SK-MEL-5 (cell line): ENCODE measurements at places on chromosomes 5 and 9. TPM values are rescaled to one million over a fixed set of nuclear protein-coding genes. Genes with fewer than 3 reads are reported as not detected.

ZCCHC9 gene
- total RNA-seq, result 78.6 and 83.4 TPM in 2 replicates

DNA sequence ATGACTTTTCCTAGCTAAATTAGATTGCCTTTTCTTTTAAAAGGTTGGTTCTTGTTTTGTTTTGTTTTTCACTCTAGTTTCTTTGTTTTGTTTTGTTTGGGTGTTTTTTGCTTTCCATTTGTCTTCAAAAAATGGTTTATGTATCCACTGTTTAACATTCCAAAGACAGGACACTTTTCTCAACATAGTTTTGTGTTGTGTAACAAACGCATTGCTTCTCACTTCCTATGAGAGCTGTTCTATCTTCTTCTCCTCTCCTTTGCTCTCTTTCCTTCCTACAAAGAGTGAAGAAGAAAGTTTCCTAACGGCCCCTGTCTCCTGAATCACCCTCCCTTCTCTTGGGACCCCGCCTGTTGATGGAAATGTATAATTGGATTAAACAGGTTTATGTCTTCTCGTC is 539.7 kb downstream of the ACTL7B start:
- DNase-seq, result no peak

DNA sequence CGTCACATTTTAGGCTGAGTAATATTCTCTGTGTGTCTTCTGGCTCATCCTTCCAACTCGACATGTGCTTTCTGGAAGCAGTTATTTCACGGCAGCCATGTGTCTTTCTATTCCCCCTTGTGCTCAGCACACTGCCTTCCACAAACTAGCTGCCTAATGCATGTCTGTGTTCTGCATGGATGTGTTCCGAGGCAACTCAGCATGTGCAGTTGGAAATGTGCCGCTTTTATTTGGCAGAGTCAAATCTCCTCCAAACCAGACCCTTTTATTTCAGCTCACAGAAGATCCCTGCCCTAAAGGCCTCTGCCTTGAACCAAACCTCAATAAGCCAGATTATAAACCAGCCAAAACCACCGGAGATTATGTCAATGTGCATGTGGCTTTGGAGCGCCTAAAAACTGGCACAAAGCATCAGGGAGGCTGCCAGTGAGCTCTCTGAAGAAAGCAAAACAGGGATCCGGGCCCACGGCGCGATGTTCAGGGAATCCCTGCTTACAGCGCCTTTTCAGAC is 360.2 kb downstream of the DEPDC1B start:
- no peak for DNase-seq

CCNJL gene
- 3.2 and 3.9 TPM in 2 replicates for total RNA-seq

GOLM1 gene
- total RNA-seq, result 106 and 114 TPM in 2 replicates

SPINK7 gene
- not detected in 2 replicates for total RNA-seq

TCF7 gene
- 3.1 and 4.7 TPM in 2 replicates for total RNA-seq

RMRP gene
- 21,584 and 34,307 TPM in 2 replicates for total RNA-seq

DNA sequence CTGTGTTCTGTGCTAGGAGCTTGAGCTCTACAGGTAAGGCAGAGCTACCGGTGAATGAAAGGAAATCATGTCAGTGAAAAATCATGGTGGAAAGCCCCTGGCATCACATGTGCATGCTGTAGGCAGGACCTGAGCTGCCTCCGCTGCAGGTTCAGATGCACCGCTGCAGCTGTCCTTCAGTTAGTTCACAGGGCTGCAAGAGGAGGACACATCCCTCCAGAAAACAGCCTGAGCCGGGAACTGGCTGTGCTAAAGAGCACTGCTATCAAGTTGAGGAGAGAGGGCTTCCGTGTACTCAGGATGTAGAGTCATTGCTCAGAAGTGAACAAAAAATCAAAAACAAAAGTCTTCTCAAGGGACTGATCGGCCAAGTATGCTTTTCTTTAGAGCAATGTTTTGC is 138.6 kb downstream of the ERCC6L2 start:
- no peak for DNase-seq

DNA sequence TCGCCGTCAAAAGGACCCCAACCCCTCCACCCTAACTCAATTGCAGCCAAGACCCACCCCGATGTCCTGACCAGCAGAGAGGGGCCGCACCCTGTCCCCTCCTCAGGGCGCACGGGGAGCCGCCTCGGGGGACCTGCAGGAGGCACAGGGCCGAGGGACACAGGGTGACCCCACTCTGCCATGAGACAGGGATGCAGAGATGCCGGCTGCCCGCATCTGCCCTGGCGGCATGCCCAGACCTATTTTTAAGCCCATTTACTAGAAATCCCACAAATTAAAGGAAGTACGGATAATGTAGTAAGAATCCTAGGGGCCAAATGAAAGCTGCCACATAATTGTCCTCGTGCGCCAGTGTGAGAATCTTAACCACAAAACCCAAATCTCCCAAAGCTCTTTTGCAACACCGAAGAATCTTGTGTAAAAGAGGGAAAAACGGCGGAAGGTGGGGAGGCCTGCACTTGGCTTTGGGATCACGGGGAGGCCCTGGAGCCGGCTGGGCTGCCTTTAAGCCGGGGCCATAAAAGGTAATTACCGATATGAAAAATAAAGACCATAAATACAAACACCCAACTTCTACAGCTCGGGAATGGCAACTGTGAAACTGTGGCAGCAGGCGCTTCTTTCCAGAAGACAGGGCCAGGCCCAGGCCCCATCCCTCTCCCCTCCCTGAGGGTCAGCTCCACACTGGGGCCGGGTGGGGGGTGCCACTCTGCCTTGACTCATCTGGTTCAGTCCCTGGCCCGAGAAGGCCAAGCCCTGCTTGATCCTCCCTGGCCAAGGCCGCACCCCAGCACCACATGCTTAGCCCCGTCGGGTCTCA is 35.0 kb downstream of the NACC2 start:
- DNase-seq, result no peak

TBCA gene
- 275 and 301 TPM in 2 replicates for total RNA-seq

DNA sequence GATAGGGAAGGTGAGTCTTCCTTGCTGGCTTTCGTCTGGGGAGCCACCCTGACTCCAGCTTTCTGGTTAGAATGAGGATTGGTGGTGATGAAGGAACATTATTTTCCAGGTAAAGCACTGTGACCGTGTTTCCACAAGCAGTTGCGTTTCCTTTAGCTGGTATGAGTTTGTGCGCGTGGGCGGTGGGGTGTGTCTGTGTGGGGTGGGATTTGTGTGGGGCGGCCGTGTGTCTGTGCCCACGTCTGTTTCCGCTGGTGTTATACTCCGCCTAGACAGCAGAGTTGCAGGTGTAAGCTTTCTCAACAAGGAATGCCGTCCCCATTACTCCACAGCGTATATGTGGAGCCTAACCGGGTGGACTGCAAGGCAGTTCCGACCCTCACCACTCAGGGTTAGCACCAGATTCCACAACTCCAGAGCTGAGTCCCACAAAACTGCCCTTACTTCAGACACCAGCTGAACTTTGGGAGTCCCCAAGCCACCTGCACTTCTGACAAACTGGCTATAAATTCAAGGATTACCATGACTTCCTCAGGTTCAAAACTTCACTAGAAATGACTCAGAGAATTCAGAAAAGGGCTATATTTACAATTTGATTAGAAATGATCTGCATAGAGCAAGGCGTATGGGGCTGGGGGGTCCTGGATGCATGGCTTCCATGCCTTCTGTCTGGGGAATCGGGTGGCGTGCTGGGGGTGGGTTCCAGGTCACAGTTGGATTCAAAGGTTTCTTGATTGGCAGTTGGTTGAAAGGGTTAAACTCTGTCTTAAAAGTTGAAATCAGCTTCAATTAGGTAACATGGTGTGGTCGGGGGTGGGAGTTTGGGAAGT is 29.8 kb downstream of the PROP1 start:
- DNase-seq, result no peak

FAM163B gene
- not detected in 2 replicates for total RNA-seq
